ENCODE measurements at places on chromosomes 13 and 19.

- DNase-seq: no peak
Measured at GRCh38 chr19:42985588-42985987, 40.7 kb downstream of the PSG11 start.

GRCh38 chr19:14804765-14805164, 26.4 kb upstream of the ADGRE2 start:
- no peak for DNase-seq

DNA sequence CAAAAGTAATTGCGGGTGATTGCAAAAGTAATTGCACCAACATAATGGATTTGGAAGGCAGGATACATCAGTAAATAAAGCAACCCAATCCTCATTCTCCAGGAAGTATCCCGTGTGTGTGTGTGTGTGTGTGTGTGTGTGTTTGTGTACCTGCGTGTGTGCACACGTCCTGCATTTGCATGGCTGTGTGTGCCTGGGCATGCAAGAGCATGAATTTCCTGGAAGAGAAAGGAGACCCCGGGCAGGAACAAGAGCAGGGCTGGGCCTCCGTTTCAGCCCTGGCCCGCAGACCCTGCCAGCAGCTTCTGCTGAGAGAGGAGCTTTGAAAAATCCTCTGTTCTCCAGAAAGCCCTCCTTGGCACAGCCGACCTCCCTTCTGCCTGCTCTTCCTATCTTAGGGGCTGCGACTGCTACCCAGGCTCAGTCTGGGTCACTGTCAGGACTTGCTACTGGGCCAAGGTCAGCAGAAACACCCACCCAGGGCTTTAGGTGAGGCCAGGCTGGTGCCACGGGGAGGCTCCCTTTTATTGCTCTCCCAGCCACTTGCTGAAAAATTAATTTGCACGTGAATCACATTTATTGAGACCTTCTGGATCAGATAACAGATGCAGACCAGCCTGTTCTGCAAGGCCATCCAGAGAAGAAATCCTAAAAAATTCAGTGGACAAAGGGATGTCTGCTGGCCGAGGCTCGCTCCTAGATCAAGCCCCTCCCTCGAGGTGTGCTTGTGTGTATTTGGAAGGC, 258.3 kb downstream of the ZNF536 start:
- DNase-seq: no peak

DNA sequence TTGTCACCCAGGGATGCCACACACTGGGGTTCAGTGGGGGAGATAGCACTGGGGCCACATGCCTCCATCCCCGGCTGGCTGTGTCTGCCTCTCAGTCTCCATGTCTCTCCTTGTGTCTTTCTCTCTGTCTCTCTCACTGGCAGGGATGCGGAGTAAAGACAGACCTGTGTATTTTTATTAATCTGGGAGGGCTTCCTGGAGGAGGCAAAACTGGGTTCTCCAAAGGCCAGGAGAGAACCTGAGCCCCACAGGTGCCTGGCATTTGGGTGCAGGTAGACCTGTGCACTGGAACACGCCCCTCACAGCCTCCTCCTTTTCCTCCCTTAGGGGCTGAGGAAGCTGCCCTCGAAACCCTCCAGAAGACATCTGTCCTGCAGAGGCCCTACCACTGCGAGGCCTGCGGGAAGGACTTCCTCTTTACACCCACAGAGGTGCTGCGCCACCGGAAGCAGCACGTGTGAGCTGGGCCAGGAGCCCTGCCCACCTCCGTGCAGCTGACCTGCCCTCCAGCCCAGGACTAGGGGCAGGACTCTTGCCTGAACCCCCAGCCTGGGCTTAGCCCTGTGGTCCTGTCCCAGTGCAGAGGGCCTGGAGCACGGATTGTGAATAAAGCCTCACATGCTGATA, 32.7 kb downstream of the DHX34 start:
- DNase-seq: no peak
